Stomach (tissue), 19 donors: ENCODE measurements at places on chromosomes 2 and 18. TPM values are rescaled to one million over a fixed set of nuclear protein-coding genes. Genes with fewer than 3 reads are reported as not detected.

AQP12B gene
- not detected for total RNA-seq

ARHGAP15 gene
- 66.3 TPM for total RNA-seq

GRCh38 chr2:26123426-26123825 lies 49.5 kb upstream of the GAREM2 start:
- no peak for DNase-seq

GRCh38 chr2:9991221-9991620 lies 39.7 kb downstream of the GRHL1 start:
- no peak for DNase-seq

DNA sequence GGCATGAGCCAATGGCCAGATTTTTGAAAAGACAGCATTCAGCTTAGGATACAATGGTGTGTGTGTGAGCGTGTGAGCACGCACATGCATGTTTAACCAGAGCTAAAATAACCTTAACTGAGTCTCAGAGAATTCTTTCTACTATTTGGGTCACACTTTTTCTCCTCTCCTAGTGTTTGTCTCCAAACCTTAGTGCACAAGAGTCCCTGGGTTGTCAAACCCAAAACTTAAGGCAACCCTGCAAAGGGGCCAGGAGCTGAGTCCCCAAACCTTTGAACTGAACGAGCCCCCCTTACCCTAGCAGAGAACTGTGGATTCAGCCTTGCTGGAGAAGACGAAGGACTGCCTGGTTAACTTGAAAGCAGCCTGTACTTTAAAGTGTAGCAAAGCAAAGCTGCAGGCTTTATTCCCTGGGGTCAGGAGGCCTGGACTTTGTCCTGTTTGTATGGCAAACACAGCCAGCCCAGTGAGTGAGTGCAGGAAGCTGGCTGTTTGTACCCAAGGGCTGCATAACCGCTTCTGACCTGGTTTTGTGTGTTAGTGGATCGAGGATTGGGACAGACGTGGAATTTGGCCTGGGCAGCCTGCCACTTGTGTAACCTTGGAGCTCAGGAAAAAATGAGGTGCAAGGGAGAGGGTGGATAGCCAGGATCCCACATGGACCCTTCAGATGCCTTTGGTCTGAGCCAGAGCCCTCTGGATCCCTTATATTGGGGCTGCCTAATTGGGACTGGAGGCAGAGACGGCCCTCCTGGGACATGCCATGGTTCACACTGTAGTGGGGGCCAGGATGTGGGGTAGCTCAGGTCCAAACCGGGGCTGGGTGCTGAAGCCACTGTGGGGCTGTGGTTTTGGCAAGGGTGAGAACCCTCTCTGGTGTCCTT lies 6.4 kb upstream of the PSMD1 start:
- peak; percentile 93 for DNase-seq

SKOR2 gene
- total RNA-seq, result not detected

DNA sequence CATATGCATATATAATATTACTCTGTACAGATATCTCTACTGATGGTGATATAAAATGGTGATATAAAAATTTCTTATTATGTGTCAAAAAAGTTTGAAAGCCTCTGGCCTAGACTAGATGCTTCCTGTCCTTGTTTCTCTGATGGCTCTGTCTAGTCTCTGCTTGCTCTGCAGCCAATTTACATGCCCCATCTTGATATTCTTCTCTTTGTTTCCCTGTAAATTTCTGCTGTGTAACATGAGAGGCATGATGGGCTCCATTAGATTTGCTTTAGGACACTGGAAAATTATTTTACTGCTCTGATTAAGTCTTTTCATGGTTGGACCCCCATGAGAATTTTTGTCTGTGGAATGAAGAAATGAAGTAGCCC lies 24.3 kb downstream of the BABAM2 start:
- no peak for DNase-seq

GRCh38 chr2:141929331-141930252 lies 201.2 kb downstream of the LRP1B start:
- DNase-seq, result no peak

BMP10 gene
- not detected for total RNA-seq

GRCh38 chr2:222842491-222843174 lies 18.2 kb upstream of the ACSL3 start:
- no peak for DNase-seq

GRCh38 chr2:161321944-161322648 lies 13.9 kb downstream of the PSMD14 start:
- DNase-seq, result no peak

DNA sequence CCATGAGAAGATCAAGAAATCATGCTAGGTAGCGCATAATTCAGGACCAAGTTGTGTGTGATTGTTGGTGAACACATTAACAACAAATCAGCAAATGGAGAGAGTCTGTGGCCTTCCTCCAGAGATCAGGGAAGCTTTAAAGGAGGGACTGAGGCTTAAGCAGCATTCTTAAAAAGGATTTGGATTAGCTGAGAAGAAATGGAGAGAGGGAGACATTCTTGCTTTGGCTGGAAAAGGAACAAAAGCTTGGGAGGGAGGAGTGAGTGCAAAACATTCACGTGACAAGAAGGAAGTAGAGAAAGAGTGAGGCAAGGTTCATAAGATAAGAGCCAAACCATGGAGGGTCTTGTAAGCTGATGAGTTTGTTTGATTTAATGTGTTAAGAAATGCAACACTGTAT lies 75.6 kb downstream of the SRD5A2 start:
- DNase-seq, result no peak

GRCh38 chr2:240912878-240913809 lies 7.0 kb downstream of the CROCC2 start:
- DNase-seq, result no peak

ARHGAP25 gene
- total RNA-seq, result 17.1 TPM

DNA sequence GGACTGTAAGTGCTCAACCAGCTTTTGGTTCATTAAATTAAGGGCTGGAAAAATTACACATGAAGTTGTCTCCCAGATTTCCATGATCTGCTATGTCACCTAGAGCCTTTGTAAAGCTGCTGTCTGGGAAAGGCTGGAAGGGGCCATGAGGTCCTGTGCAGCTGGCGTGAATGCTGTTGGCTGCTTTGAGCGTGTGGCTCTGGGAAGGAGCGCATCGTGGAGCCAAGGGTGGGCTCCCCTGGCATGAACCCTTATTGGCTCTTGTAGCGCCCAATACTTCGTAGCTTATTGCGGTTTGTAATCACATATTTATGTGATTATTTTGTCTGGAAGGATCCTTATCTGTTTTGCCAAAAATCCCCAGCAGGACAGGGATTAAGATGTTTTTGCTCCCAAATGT lies 70.5 kb upstream of the LMAN1 start:
- DNase-seq, result no peak

- DNase-seq, result no peak
Measured at GRCh38 chr2:217366966-217367365, 507.1 kb upstream of the TNP1 start.

POTEJ gene
- 0.87 TPM for total RNA-seq

DNA sequence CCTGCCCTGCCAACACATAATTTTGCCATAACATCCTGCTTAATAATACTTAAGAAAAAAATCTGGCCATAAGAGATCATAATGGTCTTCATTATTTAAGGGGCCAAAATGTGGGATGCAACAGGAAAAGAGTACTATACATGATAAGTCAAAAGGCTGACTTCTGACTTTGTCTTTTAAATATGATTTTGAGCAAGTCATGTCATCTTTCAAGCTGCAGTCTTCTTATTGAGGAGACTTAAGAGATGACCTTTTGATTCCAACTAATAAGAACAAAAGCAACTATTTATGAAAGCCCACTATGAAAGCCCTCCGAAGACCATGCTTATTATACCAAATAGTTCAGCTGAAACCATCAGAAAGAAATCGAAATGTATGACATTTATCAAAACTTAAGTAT lies 41.6 kb downstream of the PUM2 start:
- no peak for DNase-seq

LRRTM4 gene
- not detected for total RNA-seq

- no peak for DNase-seq
Measured at GRCh38 chr2:118095610-118096009, 7.3 kb downstream of the INSIG2 start.

TRIM54 gene
- total RNA-seq, result not detected

- no peak for DNase-seq
Measured at GRCh38 chr2:8133363-8133762, 548.5 kb upstream of the ID2 start.

BCL11A gene
- 20.5 TPM for total RNA-seq

DNA sequence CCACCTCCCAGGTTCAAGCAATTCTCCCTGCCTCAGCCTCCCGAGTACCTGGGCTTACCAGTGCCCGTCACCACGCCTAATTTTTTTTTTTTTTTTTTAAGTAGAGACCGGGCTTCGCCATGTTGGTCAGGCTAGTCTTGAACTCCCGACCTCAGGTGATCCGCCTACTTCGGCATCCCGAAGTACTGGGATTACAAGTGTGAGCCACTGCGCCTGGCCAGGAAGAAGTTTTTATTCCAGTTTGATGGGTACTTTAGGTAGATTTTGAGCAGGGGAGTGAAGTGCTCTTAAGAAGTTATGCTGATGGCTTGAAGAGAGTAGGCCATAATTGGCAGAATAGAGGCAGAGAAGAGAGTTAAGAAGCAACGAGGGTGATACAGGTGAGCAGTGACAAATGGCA lies 25.3 kb downstream of the FZD5 start:
- DNase-seq, result no peak

MOGAT1 gene
- total RNA-seq, result not detected

SCYGR4 gene
- total RNA-seq, result not detected

FZD7 gene
- total RNA-seq, result 7.8 TPM

DNA sequence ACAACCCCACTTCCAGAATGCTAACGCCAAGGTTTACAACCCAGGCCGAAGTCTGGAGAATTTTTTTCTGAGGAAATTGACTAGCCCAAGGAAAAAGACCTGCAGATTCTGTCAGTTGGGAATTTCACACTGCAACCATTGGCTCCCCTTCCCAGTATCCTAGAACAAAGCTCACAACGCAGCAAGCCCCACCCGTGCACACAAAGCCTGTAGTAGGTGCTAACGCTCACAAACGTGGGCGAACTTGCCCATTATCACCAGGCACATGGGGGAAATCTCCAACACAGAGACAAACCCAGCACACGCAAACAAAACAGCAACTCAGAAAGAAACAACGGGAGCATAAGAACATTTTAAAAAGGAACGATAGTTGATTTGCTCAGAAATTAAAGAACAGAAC lies 265.1 kb downstream of the EIPR1 start:
- DNase-seq, result no peak

- DNase-seq, result no peak
Measured at GRCh38 chr18:41992066-41992465, 37.0 kb downstream of the PIK3C3 start.

SP100 gene
- 96.8 TPM for total RNA-seq

GRCh38 chr2:96414161-96414710 lies 78.7 kb downstream of the NCAPH start:
- DNase-seq, result no peak

DNA sequence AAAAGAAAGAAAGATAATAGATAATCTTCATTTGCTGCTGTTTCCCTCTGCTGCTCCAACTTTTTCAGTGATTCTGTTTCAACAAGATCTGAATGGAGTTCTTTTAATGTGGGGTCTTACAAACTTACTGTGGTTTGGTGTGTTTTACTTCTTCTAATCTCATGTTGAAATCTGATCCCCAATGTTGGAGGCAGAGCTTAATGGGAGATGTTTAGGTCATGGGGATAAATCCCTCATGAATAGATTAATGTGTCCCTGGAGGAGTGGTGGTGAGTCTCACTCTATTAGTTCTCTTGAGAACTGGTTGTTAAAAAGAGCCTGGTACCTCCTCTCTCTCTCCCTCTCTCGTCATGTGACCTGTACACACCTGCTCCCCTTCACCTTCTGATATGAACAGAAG lies 442.4 kb downstream of the EPHA4 start:
- DNase-seq, result no peak

GPR35 gene
- total RNA-seq, result 35.5 TPM

- DNase-seq, result no peak
Measured at GRCh38 chr2:171266102-171266501, 105.4 kb upstream of the TLK1 start.

DNA sequence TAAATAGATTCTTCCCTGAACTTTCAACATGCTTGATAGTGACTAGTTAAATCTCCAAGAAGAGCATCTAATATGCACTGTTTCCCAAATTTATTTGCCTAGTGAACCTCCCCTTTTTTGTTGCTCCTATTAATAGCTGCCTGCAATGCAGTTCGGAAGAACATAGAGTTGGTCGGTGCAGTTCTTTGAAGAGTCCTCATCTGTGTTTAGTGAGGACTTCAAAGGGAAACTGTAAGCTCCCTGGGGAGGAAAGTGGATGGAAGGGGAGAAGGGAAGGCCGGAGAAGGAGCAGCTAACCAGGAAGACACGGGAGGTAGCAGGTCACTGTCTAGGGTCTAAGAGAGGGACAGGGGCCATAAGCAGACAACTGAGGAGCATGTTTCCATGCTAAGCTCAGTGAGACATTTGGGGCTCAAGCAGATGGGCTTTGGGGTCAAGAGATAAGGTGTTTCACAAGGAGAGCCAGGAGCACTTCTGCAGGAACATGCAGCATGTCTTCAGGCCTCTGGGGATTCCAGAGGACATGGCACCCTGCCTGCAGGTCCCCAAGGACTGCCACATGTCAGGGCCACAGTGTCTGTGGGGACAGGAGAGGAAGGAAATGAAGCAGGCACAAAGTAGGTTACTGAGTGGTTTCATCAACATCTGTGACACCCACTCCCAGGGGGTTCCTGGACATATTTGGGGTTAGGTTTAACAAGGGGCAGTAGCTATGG lies 48.7 kb upstream of the ANXA4 start:
- DNase-seq, result no peak

- no peak for DNase-seq
Measured at GRCh38 chr2:1881502-1881901, 137.2 kb upstream of the PXDN start.

ITGB6 gene
- total RNA-seq, result 27.1 TPM

GRCh38 chr2:121529439-121530211 lies 1.1 kb upstream of the RNU4ATAC start:
- peak; percentile 92 for DNase-seq

- DNase-seq, result peak; percentile 63
Measured at GRCh38 chr2:62306751-62307468, 111.0 kb downstream of the B3GNT2 start.
